ENCODE measurements at places on chromosomes 3 and 15.
A peak's percentile ranks its signal among the peaks of the same experiment; 100 is the strongest.

GRCh38 chr3:129370248-129370964 lies 58.0 kb downstream of the EFCAB12 start:
- DNase-seq = no peak

- DNase-seq = no peak
Observed at GRCh38 chr15:37289109-37289765, 188.9 kb upstream of the MEIS2 start.

DNA sequence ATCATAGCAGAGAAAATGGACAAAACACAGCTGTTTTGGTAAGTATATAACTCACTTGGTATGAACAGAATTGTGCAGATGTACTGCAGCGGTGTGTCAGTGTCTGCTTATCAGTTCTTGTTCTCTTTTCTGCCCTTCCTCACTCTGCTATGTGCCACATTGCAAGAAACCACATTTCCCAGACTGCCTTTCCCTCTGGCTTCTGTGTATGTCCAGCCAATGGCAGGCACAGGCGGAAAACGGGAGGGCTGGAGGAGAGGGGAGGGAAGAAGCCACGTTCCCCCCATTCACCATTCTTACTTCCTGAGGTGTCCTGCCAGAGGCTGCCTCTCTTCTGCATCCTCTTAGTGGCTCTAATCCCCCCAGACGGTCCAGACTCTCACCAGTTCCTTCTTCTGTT lies 15.4 kb downstream of the HHLA2 start:
- DNase-seq = no peak

DNA sequence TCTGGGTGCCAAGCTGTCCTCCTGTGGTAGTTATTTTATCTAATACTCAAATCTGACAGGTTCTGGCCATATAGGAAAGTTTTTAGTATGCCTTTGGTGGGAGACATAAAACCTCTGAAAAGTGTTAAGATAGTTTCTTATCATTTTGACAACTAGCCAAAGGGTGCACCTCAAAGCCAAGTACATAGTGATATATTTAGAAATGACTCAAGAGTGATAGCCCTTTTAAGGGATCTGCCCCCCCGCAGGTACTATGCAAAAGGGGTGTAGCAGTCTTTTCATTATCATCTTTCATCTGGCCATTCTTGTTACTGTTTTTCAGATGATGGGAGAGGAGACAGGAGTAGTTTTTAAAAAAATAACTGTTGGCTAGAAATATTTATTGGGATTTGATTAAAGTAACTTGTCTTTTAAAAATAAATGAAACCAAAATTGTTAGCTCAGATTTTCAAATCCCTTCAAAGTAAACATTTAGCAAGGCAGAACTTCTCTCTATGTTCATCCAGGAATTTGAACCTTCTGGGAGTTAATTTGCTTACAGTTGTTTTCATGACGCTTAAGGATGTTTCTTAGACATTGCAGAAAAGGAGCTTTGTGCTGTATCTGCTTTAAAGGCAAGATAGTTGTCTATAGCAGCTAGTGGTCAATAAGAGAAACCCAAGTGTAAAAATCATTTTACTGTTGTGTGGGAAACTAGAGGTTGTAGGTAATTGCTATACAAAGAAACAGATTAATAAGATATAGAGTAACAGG lies 5.1 kb downstream of the PHLDB2 start:
- no peak for DNase-seq

DNA sequence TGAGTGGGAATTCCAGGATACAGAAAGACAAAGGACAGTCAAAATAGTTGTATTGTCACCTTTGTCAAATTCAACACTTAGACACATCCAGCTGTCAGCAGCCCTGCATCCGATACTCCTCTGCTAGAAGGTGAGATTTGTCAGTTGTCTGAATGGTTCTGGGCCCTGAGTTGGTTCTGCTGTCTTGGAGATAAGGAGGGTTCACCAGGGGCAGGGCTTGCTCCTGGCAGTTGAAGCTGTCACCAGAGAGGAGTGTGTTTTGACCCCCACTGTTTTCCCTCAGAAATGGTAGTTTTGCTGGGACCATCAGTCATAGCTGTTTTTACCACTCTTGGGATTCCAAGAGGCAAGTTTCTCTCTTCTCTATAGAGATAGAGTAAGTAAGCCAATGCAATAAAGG lies 3.2 kb upstream of the KY start:
- no peak for DNase-seq

- DNase-seq = no peak
Observed at GRCh38 chr15:54312528-54312927, 334.3 kb downstream of the UNC13C start.

- DNase-seq = no peak
Observed at GRCh38 chr3:31610700-31611275, 78.1 kb downstream of the STT3B start.

GRCh38 chr3:59774000-59774399 lies 724.2 kb upstream of the CFAP20DC start:
- no peak for DNase-seq

GRCh38 chr15:64810497-64811326 lies 14.7 kb downstream of the PIF1 start:
- no peak for DNase-seq

- peak; percentile 63 for DNase-seq
Observed at GRCh38 chr15:73677146-73677607, 7.0 kb upstream of the CD276 start.

DNA sequence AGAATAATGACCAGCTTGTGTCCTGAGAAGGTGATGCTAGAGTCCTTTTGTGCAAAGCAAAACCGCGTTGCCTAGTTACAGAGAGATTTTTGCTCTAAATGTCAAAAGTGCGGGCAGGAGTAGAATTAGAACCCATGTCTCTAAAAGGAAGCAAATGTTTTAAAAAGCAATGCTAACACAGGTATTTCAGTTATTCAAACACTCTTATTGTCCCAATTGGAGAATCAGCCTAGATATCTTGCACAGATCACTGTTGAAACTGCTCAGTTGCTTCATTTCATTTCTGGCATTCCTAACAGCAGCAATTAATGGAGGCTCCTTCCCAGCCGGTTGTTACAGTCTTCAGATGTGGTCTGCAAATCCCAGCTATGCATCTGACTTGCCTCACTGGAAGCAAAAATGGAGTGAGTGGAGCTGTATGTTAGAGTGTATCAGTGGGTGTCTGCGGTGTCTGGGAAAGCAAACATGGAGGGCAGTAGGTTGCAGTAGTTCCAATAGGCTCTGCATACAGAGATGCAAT lies 55.6 kb upstream of the SEMA6D start:
- DNase-seq = no peak

DNA sequence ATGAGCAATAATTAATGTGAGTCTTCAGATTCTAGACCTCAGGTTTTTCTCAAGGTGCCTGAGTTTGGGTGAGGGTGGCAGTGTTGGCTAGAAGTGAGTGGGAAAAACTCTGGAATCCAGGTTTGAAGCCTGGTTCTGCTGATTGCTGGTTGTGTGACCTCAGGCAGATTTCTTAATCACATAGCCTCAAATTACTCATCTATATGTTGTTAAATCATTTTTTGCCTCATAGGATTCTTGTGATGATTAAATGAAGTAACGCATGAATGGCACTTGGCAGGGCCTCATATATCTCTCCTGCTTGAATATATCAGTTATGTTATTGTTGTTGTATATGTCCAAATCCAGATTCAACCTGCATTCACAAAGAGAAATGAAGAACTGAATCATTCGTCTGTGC lies 60.5 kb downstream of the NR2F2 start:
- no peak for DNase-seq

DNA sequence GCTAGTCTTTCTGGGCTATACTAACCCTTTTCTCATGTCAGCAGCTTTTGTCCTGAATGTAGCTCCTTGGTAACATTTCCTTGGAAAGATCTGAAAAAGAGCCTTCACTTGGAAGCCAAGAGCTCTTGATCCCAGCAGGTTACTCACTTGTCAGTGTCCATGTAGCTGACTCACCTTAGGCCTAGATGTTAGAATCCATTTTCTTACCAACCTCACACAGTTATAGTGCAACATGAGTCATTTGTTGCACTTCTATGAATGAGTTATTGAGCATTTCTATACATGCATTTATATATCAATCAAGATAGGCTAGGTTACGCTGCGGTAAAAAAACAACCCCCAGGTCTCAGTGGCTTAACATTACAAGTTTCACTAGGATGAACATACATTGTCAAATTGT lies 106.8 kb upstream of the SLC7A14 start:
- DNase-seq = no peak

DNA sequence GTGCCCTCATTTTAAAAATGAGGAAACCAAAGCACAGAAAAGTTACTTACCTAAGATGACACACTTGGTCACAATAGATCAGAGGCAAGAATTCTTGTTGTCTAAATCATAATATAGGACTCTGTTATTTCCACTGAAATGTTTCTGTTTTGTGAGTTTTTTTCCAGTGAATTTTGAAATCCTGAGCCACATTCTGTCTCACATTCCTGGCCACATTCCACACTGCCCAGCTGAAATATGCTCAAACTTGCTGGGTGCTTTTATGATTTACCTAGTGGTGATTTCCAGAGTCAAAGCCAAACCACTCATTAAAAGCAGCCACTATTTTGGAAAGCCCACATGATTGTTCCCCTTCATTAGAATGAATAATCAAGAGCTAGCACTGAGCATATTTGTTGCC lies 82.3 kb upstream of the NPHP3 start:
- no peak for DNase-seq

GRCh38 chr3:151766454-151766853 lies 32.7 kb downstream of the AADACL2 start:
- DNase-seq = no peak

DNA sequence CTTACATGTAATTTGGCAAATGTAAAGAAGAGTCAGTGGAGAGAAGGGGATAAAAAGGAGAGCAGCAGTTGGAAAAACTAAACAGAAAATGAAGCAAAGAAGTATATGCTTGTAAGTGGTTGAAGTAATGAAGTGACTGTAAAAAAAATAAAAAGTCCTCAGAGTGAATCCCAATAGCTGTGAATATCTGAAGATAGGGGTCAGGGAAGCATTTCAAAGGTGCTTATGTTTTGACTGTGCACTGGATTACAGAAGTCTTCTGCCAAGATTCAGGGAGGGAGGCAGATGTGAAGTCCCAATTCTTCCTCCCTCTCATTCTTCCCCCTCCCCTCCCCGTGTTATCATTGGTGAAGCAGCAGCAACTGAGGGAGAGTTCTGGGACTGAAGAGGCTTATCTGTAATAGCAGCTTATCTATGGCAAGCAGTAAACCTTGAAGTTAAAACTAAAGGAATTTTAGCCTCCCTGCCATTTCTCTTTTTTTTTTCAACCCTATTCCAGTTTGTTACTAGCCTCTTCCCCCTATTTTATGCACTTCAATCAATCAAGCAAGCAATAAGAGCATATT lies 597.9 kb downstream of the IGSF11 start:
- no peak for DNase-seq

DNA sequence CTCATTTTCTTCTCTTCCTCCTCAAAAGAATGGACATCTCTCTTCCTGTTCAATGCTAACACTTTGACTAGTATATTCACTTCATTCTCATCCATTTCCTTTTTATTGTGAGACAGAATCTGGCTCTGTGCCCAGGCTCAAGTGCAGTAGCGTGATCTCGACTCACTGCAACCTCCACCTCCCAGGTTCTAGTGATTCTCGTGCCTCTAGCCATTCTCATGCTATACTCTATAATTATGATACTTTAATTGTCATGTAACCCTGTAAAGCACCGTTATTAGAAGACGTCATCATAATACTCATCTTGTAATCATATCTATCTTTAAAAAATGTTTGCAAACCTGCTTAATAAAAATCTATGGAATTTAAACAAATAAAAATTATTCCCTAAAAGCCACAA lies 107.0 kb downstream of the SHOX2 start:
- no peak for DNase-seq

- DNase-seq = peak; percentile 15
Observed at GRCh38 chr3:8764528-8764927, 4.9 kb downstream of the OXTR start.

- no peak for DNase-seq
Observed at GRCh38 chr15:28018291-28019044, 80.6 kb downstream of the OCA2 start.

- DNase-seq = peak; percentile 96
Observed at GRCh38 chr15:64894395-64895056, 17.2 kb upstream of the ANKDD1A start.

DNA sequence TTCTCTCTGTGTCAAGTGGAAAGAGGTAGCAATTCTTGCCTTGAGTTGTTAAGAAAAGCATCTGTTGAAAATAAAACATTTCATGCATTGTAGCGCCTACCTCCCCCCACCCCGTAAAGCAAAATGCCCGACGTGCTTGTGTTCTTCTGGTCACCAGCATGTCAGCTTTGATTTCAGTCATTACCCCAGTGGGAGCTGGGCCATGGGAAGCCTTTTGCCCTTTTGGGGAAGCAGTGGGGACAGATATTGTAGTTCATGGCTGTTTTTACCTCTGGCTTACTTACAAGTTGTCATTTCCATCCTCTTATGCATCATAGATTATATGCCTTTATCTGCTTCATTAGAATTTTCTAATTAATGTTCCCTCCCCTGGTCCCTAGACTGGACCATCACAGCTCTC lies 328.7 kb downstream of the RYR3 start:
- no peak for DNase-seq

DNA sequence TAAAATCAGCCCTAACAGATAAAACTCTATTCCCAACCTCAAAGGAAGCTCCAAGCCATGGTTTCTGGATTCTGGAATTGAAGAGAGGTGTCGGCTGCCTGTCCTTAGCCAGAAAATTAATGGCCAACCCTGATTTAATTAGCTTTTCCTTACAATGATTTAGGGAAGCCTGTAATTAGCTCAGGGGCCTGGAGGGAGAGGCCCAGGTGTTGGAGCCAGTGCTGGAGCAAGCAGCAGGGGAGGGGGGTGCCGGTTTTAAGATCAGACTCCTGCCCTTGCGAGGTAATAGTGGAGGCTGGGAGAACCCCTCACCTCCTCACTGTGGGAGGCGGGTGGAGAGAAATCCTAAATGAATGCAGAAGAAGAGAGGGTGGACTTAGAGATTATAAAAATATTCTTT lies 14.7 kb upstream of the ATP2B2 start:
- DNase-seq = no peak

- DNase-seq = no peak
Observed at GRCh38 chr3:83498361-83499016, 1460.3 kb upstream of the CADM2 start.

DNA sequence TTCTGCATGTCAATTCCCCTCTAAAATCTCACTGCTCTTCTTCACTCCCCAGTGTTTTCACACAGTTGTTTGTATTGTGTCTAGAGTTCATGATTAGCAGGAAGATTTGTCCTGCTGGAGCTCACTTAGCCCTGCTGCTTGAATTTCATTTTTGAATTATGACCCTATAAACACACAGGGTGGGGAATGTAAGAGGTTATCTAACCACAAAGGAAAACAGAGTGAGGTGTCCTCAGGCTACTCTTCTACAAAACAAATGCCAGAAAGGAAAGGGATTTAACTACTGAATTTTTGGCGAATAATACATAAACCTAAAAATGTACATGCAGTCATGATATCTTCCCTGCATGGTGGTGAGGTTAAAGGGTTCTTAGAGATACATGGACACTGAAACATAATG lies 215.1 kb upstream of the CNTN4 start:
- DNase-seq = no peak

- DNase-seq = no peak
Observed at GRCh38 chr15:66917904-66918448, 147.4 kb upstream of the SMAD3 start.
